ENCODE measurements at places on chromosomes 13 and 19. TPM values are rescaled to one million over a fixed set of nuclear protein-coding genes. Genes with fewer than 3 reads are reported as not detected.

DNA sequence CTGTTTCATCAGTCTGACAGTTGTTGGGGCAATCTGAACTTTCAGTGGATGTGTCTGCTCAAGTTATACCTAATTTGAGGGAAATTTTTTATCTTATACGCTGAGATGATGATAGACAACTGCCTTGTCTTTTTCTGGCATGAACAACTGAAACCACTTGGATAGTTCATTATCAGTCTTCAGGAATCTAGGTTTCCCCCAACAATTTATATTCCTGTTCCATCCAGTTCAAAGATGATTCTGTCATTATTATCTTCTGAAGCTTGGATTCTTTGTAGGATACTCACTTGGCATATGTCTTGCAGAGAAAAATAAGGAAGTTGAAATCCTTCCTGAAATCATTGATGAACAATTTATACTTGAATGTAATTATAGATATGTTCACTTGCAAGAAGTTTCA lies 193.7 kb downstream of the LMO7 start:
- DNase-seq, result no peak

DNA sequence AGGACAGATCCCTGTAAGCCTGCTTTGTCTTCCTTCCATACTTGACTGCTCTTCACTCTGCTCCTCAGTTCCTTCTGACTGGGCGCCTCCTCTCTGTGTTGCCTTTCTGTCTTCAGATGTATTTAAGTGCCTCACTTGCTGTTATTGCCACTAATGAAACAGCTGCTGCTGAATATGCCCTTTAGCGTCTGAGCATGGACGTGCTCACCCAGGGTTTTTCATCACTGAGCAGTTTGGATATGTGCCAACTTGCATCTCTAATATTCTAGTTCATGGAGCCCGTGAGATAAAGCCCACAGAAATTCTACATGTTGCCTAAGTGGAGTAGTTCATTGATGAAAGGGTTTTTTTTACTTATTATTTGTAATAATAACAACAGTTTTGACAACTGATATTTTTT lies 198.2 kb downstream of the MYO16 start:
- DNase-seq, result no peak

- no peak for DNase-seq
These were observed 7.7 kb downstream of the SMAD9 start for GRCh38 chr13:36912369-36912768.

DNA sequence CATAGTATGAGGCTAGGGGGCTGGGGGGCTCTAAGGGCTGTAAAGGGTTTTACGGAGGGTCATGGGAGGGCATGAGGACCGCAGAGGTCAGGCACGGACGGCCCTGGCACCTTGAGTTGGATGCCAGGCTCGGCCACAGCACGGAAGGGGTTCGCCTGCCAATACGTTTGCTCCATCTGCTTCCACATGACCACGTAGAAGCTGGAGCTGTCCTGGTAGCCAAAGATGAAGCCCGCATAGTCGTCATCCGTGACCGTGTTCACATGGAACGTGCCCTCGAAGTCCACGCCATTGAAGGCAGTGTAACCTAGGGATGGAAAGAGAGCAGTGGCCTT lies 6.4 kb downstream of the COMP start:
- no peak for DNase-seq

LYL1 gene
- total RNA-seq, result 2.0 TPM
